ENCODE measurements at places on chromosomes 13 and 19. TPM values are rescaled to one million over a fixed set of nuclear protein-coding genes. Genes with fewer than 3 reads are reported as not detected.
A peak's percentile ranks its signal among the peaks of the same experiment; 100 is the strongest.

DNA sequence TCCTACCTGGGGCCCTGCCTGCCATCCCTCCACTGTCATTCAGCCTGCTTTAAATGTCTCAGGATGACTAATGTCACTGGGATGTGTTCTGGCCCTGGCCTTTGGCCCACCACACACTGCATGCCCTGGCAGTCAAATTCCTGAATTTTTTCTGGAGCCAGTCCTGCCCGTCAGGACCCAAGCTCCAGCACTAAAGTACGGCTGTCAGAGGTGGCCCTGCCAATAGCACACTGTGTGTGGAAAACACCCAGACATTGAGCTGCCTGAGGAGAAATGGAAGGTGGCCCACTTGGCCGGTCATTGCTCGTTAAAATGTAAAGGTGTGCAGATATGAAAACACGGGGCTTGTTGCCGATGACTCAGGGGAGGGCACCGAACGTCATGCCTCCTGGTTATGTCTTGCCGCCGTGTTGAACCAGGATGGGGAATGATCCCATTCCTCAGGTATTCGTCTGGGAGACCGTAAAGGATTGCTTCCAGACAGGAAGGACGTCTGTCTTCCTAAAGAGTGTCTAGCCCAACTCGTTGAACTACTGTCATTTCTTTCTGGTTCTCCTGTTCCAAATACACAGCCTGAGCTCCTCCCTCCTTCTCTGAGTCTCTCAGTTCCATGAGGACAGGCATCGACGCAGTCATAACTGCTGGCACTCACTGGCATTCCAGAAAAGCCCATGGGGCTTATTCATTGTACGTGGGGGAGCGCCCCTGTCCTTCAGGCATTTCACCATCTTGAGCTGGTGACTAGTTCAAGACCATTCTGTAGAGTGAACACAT is 40.6 kb downstream of the COL4A2 start:
- no peak overlapping the region for H3K4me3 ChIP-seq
- H3K4me1 ChIP-seq = peaks cover 10% of the 10 kb centered on the region
- no peaks in the 10 kb centered on the region for H3K27me3 ChIP-seq
- DNase-seq = no peak
- H3K36me3 ChIP-seq = peaks cover 2% of the 10 kb centered on the region
- peak overlapping the region; percentile 58 for H3K27ac ChIP-seq

DNA sequence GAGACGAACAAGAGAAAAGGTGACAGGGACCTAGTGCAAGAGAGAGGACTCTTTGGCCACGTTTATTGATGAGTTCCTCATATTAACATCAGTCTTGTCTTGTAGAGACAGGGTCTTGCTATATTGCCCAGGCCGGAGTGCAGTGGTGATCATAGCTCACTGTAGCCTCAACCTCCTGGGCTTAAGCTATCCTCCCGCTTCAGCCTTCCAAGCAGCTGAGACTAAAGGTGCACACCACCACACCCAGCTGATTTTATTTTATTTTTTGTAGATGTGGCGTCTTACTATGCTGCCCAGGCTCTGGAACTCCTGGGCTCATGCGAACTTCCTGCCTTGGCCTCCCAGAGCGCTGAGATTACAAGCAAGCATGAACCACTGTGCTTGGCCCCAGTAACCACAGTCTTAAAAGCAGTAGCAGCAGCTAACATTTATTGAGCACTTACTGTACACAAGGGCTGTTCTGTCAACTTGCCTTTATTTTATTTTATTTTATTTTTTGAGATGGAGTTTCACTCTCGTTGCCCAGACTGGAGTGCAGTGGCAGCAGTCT is 1.1 kb upstream of the SH2D3A start:
- peaks cover 21% of the 10 kb centered on the region for H3K4me1 ChIP-seq
- peak overlapping the region; percentile 12 for H3K27ac ChIP-seq
- peak overlapping the region; percentile 36 for H3K4me3 ChIP-seq
- H3K36me3 ChIP-seq = no peaks in the 10 kb centered on the region

The ZNF878 gene
- total RNA-seq = 0.40 TPM

The THAP8 gene
- 9.7 TPM for total RNA-seq

The PRKACA gene
- total RNA-seq = 82.9 TPM

GRCh38 chr13:73720216-73720840 is 413.9 kb downstream of the KLF12 start:
- no peaks in the 10 kb centered on the region for H3K27me3 ChIP-seq
- no peak overlapping the region for H3K4me3 ChIP-seq
- no peak for DNase-seq
- peaks cover 1% of the 10 kb centered on the region for H3K36me3 ChIP-seq

DNA sequence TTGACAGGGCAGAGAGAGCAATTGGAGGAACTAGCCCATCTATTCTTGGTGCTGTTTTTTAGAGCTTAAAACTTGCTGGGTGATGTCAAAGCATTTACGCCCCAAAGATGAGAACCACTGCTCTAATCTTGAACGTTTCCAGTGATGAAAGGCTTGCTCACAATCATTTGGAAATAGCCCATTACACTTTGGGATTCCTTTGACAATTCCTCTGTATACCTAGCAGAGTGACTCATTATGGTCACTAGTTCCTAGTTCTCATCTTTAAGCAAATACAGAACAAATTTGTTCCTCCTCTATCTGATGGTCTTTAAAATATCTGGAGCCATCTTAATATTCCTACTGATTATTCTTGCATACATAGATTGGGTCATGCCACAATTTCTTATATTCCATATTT is 112.3 kb downstream of the GPC6 start:
- H3K27me3 ChIP-seq = no peaks in the 10 kb centered on the region
- no peak for DNase-seq
- H3K4me3 ChIP-seq = no peak overlapping the region
- peaks cover 37% of the 10 kb centered on the region for H3K4me1 ChIP-seq

- H3K27ac ChIP-seq = no peak overlapping the region
- DNase-seq = no peak
- H3K4me3 ChIP-seq = no peak overlapping the region
- no peaks in the 10 kb centered on the region for H3K36me3 ChIP-seq
- H3K4me1 ChIP-seq = no peaks in the 10 kb centered on the region
These were observed 2.2 kb downstream of the FCER2 start for GRCh38 chr19:7699417-7700401.

The ZNF534 gene
- total RNA-seq = not detected
